ENCODE measurements at places on chromosomes 4 and X. TPM values are rescaled to one million over a fixed set of nuclear protein-coding genes. Genes with fewer than 3 reads are reported as not detected.

GRCh38 chr4:95761871-95762270, 78.0 kb upstream of the PDHA2 start:
- DNase-seq, result no peak

- DNase-seq, result no peak
Measured at GRCh38 chr4:185341377-185341776, 54.3 kb downstream of the LRP2BP start.

DNA sequence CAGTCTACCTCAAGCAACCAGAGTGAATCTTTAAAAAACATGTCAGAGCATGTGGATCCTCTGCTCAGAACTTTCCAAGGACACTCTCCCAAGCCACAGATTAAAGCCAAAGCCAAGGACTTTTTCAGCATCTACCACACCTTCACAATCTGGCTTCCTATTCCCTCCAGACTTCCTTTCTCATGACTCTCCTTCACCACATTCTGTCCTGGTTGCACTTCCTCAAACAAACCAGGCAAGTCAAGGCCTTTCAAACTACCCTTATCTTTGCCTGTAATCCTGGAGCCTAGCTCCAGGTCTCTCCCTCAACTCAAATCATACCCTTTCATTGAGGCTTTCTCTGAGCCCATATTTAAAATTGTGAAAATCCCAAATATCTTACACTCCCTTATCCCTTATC, 191.6 kb upstream of the GALNTL6 start:
- no peak for DNase-seq

- no peak for DNase-seq
Measured at GRCh38 chrX:130098210-130098552, 12.1 kb downstream of the ELF4 start.

Gene C4orf51
- not detected for total RNA-seq

Data from sciatic nerve (tissue), 2 donors.